ENCODE measurements at places on chromosomes 16 and 17. TPM values are rescaled to one million over a fixed set of nuclear protein-coding genes. Genes with fewer than 3 reads are reported as not detected.

SGSH gene
- total RNA-seq, result 44.7 TPM

CNGB1 gene
- total RNA-seq, result not detected

SERPINF2 gene
- total RNA-seq, result 29.3 TPM

SGCA gene
- total RNA-seq, result 0.32 TPM
